ENCODE measurements at places on chromosomes 3 and 15.

- no peak for DNase-seq
These were observed 138.8 kb downstream of the RBPMS2 start for GRCh38 chr15:64636556-64636955.

- no peak for DNase-seq
These were observed 75.1 kb upstream of the VGLL4 start for GRCh38 chr3:11718637-11719405.

DNA sequence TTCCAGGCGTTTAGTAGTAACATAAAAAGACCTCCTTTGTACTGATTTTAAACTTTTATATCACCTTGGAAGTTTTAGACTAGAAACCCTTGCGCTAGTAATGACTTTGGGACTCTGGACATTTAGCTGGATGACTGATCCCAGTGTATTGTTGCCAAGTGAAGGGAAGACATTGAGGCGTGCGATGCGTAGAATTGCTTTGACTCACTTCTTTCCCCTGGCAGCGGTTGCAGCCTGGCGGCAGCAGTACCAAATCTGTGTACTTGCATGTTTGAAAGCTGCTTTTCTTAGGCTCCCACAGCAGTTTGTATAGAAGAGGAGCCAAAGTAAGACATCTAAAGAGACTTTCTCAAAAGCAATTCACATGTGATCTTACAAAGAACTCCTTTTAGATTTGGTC lies 151.6 kb downstream of the BBX start:
- no peak for DNase-seq

DNA sequence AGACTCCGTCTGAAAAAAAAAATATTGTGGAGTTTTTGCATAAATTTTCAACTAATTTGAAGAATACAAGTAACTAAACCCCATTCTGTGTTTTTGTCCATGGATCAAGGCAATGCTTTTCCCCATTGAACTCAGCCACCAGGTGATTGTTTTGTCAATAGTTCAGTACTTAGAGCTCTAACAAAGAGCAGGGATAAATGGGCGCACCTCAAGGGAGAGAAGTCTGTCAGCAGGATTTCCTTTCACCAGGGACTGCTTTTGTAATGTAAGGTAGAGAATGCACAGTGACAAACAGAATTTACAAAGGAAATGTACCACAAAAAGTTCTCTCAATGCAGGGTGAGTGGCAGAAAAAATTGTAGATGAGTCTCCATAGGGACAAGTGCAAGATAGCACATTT lies 10.8 kb upstream of the ATP13A5 start:
- no peak for DNase-seq

- DNase-seq: no peak
These were observed 197.5 kb upstream of the C2CD4B start for GRCh38 chr15:62362608-62363007.

- no peak for DNase-seq
These were observed 55.4 kb downstream of the RASGRF1 start for GRCh38 chr15:79035111-79035601.

- DNase-seq: no peak
These were observed 31.0 kb upstream of the CAV3 start for GRCh38 chr3:8702560-8702959.

- no peak for DNase-seq
These were observed 23.7 kb downstream of the PPP2R3A start for GRCh38 chr3:135989242-135989641.

DNA sequence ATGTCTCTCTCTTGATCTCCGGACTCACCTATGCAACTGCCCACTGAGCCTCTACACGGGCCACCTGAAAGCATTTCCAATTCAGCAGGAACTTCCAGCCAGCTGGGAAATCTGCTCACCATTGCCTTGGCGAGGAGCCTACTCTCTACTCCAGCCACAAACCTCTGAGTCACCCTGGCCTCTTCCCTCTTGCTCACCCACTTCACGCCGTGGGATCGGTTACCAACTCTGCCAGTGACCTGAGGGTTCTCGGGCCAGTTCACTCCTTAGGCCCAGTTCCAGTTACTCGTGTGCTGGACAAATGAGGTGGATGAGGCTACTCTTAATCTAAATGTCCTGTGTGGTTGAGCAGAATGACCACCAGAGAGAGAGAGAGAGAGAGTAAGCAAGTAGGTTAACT lies 70.1 kb downstream of the CEMIP start:
- peak; percentile 32 for DNase-seq

- DNase-seq: no peak
These were observed 230.6 kb upstream of the PEX5L start for GRCh38 chr3:180267202-180267843.

DNA sequence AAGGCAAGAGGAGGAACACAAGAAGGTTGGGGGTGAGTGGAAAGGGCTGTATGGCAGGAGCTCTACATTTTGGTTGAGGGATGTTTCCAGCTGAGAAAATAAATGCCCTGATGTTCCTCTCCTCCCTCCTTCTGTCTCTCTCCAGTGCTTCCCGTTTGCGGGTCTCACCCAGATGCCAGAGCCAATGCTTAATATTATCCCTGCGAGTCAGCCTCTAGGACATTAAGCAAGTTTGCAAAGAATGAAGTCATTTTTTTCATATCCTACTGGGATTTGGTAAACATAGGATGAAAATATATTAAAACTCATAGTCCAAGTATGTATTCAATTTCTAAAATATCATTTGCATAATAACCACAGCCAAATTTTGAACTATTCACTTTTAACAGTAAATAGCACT lies 295.9 kb downstream of the CADM2 start:
- no peak for DNase-seq

- no peak for DNase-seq
These were observed 37.7 kb upstream of the PRR20G start for GRCh38 chr3:127325629-127325961.

DNA sequence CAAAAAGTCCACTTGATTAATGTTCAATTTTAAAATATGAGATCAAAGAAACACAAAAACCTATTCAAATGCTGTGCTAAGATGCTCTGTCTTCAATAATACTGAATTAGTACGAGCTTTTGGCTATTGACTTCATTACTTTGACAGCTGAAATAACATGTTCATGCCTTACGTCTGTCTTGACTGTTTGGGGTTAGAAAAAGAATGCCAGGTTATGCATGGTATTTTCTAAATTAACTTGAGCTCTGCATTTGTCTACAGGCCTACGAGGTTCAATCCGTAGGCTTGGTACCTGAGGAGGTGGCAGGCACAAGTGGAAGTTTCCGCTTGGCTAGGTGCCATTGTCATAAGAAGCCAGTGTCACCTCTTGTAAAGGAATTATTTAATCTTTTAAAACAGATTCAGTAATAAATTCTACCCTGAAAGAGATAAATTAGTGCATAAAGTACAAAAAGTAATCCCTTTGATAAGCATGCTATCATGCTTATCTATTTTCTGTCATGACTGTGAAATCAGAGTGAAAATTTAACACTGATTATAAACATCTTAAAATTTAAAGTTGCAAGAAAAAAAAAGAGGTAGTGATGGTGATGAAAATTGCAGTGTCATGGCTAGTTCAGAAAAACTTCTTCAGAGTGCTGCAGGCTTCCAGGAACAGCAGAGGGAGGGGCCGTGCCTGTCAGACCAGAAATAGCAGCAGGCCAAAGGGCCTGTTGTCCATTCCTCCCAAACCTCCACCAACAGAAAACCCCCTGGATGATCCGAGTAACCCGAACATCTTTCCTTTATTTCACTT lies 115.7 kb downstream of the ARRDC4 start:
- no peak for DNase-seq

DNA sequence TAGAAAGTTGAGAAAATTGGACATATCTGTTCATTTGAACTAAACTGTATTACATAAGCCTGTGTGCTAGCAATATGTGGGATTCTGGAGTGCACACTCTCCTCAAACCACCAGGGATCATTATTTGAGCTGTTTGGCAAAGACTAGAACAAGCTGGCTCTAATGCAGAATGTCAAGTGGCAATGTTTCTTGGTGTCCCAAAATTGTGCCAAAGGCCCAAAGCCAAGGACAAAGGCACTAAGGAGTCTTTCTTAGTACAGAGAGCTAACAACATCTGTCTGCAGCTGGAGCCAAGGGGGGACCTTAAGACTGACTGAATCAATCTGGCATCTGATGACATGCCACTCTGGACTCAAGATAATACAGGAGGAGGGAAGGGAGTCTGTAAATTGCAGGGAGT lies 76.7 kb upstream of the STRIT1 start:
- DNase-seq: no peak

DNA sequence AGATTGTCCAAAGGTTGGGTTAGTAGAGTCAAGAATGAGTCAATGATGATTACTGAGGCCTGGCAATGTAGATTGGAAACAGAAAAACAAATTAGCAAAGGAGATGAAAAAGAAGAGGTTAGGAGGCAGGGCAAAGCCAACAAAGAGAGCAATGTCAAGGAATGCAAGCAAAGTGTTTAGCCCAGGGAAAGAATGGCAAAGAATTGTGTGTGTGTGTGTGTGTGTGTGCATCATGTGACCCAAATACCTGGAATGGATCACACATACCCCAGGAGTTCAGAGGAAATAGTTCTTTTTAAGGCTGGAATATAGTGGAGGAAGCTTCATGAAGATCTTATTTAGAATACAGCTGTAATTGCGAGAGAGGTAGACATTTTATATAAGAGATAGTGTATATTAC lies 831.7 kb upstream of the ARPP21 start:
- DNase-seq: no peak

- no peak for DNase-seq
These were observed 70.0 kb upstream of the ABHD2 start for GRCh38 chr15:89018207-89018606.

GRCh38 chr15:68674975-68675374 lies 96.2 kb downstream of the CORO2B start:
- DNase-seq: no peak

- no peak for DNase-seq
These were observed 9.0 kb upstream of the PIK3R4 start for GRCh38 chr3:130755666-130756065.
